ENCODE measurements at places on chromosomes 2 and 18.

DNA sequence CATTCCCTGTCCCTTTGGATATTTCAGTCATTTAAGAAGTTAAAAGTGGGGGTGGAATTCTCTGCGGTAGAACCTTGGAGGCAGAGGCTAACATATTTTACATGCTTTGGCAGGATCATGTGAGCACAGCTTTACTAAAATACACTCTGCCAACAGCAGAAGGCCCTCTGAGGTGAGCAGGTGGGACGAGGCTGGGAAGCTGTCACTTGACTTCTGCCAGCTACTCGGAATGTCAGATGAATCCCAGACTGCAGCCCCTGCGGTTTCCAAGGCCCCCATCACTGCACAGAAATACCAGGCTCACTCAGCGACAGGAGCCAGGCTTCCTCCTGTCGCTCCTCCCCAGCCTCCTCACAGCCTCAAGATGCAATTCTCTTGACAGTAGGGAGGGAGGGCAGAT lies 220.9 kb upstream of the REV1 start:
- DNase-seq, result no peak

DNA sequence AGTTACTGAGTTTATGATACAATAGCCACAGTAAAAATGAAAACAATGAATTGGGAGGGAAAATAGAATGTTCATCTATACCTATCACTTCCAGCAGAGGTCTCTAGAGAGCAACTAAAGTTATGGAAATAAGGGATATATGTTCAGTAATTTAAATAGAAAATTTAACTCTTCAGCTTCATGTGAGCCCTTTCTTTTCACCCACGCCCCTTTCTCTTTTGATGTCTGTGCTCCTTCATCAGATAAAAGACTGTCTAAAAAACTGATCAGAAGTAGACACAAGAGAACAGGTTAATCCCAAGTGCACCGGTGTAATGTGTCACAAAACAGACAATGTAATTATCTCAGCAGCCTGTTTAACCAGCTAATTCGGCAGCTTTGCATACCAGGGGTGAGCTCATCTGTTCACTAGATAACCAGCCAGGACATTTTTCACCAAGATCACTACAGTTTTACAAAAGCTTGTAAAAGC lies 238.5 kb upstream of the ERBB4 start:
- peak; percentile 39 for DNase-seq

- no peak for DNase-seq
Observed at GRCh38 chr2:141720476-141720875, 410.3 kb downstream of the LRP1B start.

DNA sequence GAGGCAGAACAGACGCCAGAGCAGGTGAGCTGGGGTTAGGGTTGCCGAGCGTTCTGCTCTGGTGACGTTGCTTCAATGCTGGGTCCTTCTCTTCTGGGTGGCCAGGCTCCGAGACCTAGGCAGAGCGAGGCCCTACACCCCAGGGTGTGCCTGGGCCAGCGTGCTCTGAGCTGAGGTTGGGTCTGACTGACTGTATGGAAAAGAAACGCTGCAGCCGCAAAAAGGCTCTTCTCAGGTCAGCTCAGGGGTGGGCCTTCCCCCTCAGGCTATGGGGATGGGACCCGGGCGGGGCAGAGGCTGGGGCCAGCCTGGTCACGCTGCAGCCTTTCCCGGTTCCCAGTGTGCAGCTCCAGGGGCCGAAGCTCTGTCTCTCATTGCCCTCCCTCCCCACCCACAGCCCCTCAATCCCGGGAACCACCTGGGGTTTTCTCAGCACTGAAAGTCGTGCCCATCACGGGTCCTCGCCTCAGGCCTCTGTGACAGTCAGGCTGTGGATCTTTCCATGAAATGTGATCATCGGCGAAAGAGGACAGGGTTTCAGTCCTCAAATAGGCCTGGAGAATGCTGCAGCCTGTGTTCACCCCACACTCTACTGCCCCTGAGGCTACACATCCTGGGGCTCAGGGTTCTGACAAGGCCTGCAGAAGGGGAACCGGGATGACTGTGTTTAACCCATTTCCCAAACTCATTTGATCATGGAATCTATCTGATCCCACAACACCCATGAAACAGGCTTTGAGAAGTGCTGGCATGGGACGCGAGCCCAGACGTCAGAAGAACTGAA lies 19.4 kb downstream of the CYP26B1 start:
- no peak for DNase-seq

- DNase-seq, result peak; percentile 39
Observed at GRCh38 chr2:187453078-187453641, 5.1 kb upstream of the CALCRL start.

- no peak for DNase-seq
Observed at GRCh38 chr2:232973011-232973735, 39.9 kb downstream of the NGEF start.

DNA sequence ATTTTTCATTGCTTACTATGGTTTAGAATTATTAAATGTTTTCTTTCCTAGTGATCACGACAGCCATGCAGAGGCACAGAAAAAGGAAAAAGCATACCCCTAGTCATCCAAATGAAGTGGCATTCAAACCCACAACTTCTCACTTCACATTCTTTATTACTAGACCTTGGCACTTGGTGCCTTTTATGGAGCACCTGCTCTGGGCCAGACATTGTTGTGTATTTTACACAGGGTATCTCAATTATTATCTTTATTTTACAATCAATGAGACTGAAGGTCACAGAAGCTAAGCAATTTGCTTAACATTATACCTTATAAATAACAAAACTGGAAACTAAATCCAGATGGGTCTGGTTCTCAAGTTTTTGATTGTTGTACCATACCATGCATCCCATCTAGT lies 235.3 kb downstream of the LRATD1 start:
- no peak for DNase-seq

- DNase-seq, result no peak
Observed at GRCh38 chr2:14960686-14961324, 328.3 kb downstream of the LRATD1 start.

GRCh38 chr2:217329023-217329431 lies 469.2 kb upstream of the TNP1 start:
- no peak for DNase-seq

DNA sequence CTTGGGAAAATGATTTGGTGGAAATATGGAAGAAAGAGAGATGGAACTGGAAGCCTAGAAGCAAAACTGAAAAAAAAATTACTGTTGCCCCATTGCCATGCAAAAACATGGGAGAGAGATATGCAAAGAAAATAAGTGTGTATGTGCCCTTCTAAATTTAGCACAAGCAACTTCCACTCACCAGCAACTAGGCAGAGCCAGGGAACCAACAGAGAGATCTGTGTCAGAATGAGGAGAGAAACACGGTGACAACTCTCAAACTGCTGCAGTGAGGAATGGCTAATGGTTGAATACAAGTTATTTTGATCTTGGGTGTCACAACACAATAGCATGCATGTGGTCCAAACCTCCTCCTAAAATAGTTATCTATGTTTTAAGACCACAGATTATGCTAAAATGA lies 10.9 kb downstream of the DSC2 start:
- no peak for DNase-seq

DNA sequence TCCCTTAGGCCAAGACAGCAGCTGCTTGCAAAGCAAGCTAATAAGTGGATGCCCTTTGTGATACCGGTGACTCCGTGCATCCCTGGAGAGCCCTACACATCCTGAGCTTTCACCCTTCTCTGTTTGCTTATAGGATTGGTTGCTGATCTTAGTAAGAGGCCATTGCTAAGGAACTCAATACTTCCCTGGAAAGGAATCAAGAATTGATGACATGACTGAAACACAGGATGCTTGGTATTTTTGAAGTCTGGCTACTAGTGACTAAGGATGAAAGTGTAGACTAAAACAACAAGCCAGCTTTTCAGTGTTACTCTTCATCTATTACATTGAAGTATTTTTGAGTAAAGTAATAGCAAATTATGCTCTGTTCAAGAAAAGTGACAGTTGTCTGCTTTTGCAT lies 123.0 kb upstream of the SERPINE2 start:
- DNase-seq, result no peak

DNA sequence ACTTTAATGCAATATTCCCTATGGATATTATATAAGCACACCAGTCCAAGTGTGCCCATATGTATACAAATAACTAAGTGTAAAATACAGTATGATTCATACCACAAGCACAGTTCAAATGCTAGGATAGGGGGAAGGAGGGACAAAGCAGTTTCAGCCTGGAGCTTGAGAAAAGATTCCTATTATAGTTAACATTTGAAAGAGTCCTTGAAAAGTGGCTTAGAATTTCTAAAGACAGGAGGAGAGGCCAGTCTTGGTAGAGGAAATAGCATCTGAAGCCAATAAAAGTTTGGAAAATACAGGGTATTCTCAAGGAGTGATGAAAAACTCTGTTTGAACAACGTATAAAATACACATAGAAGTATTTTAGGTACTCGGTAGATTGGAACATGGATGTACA lies 173.4 kb upstream of the CWC22 start:
- no peak for DNase-seq

- no peak for DNase-seq
Observed at GRCh38 chr18:396556-396955, 103.9 kb downstream of the COLEC12 start.

DNA sequence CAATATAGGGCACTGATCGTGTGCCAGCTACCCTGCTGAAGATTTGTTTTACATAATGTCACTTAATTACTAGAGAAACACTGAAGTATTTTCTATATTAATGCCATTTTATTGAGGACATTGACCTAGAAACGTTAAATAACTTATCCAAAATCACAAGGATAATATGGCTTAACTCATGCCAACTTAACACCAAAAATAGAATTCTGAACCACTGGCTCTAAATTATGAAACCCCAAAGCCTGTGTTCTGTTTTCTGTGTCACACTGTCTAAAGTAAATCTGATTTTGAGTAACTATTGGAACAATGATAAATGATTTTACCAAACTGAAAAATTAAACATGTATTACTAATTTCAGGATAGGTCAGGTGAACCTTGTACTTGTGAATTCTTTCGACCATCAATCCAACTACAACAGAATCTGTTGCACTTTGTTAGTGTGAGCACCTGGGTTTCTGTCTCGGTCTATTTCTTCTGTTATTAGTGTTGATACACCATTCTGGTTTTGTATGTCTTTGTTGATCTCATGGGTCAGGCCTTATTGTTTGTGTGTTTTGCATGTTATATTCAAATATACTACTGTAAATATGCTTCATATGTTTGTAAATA lies 48.2 kb upstream of the CCDC141 start:
- DNase-seq, result no peak

- no peak for DNase-seq
Observed at GRCh38 chr2:28038722-28039121, 148.2 kb downstream of the BABAM2 start.

GRCh38 chr2:61726456-61727209 lies 127.2 kb downstream of the FAM161A start:
- peak; percentile 24 for DNase-seq

GRCh38 chr2:203105996-203106395 lies 91.3 kb downstream of the NBEAL1 start:
- DNase-seq, result peak; percentile 20

Data from inflammatory macrophage treated with lipopolysaccharide for 4 hours (primary cell).